ENCODE measurements at places on chromosomes 12 and 14.
A peak's percentile ranks its signal among the peaks of the same experiment; 100 is the strongest.

DNA sequence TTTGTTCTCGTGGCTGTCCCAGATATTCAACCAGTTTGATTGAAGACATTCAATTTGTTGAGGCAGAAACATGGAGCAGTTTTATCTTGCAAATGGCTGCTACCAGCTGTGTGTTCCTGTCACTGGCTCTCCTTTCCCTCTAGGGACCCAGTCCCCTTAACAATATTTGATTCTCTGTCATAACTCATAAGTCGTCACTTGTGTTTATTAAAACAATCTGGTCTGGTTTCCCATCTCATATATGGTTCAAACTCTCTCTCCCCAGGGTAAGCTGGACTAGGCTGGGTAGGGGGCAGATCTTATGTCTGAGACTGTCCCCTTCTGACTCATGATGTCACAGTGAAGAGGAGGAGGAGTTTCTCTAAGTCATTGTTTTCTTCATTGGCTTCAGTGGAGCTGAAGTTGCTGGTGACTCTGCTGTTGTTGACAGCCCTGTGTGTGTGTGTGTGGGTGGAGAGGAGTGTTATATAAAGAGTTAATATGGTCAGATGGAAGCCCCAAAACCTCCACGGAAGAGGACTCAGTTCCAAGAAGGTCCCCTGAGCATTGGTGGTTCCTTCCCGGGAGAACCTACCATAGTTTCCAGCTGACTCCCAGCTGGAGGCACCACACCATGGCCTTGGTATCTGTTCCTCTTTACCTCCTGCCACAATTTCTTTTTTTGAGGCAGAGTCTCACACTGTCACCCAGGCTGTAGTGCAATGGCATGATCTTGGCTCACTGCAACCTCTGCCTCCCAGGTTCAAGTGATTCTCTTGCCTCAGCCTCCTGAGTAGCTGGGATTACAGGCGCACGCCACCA, 16.1 kb upstream of the GNG2 start:
- no peak for DNase-seq

GRCh38 chr14:61747342-61747741, 14.9 kb upstream of the SNAPC1 start:
- DNase-seq, result no peak

DNA sequence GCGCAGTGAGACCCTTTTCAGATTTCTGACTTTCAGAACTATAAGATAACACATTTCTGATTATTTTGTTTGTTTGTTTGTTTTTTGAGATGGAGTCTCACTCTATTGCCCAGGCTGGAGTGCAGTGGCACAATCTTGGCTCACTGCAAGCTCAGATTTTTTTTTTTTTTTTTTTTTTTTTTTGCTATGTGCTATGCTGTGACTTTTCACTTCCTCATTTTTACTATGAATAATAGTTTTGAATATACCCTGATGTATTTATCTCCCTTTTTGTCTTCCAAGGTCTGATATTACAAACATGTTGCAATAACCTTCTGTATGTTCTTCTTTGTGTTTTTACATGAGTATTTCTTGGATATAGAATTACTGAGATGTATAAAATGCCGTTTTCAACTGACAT, 658.7 kb upstream of the SEL1L start:
- no peak for DNase-seq

- peak; percentile 62 for DNase-seq
These were observed 43.8 kb upstream of the NR2C1 start for GRCh38 chr12:95117178-95117599.

GRCh38 chr12:19298836-19299605, 140.3 kb upstream of the AEBP2 start:
- no peak for DNase-seq

- DNase-seq, result no peak
These were observed 73.8 kb upstream of the RIN3 start for GRCh38 chr14:92439537-92440344.

DNA sequence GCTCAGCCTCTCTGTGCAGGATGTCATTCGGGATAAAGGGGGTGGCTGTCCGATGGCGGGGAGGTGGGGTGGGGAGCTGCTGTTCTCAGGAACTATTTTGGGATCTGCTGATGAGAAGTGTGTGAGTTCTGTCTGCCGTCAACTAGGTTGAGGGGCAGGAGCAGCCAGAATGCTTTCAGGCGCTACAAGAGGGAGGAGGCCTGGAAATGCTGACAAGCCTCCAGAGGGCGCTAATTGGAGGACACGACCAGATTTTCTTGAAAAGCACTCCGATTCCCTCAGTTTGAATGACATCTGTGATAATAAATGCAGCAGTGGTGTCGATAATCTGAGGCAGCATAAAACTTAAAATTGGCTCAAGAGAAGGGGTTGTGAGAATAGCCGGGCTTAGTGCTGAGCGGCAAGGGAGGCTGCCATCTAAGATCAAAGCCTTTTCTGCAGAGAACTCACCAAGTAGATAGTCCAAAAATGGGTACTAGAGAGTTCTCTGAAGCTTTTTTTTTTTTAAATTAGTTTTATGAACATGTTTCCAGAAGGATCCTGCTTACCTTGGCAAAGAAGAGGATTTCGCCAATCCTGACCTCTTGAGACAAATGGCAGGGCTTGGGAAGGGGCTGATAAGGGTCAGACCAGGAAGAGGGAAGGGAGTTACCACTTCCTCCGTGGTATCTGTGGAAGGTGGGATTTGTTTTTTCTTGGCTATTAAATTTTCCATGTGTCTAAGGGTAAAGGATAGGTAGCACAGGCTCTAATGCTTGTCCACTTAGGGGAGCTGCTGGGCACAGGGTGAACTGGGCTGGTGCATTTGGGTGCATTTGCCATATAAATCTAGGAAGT, 94.4 kb downstream of the CRACR2A start:
- no peak for DNase-seq

DNA sequence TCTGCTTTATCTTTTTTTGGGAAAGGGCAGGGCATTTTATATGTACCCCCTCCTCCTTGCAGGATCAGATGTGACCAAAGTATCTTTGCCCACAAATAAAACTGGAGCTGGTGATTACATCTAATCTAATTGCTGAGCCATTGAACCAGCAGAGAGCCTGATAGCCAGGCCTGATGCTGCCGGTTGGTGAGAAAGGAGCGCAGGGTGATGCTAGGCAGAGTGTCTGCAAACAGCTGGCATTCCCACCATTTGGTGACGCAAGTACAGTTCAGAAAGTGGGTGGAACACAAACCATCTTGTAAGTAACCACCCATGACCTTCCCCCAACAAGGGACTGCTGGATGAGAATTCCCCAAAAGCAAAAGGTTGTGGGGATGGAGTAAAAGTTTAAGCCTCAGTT, 12.7 kb downstream of the DPPA3 start:
- no peak for DNase-seq

- DNase-seq, result no peak
These were observed 14.1 kb upstream of the OXA1L start for GRCh38 chr14:22752422-22752821.

GRCh38 chr12:104372061-104372720, 68.7 kb downstream of the EID3 start:
- DNase-seq, result no peak

- DNase-seq, result no peak
These were observed 79.1 kb upstream of the EGLN3 start for GRCh38 chr14:34029921-34030334.

DNA sequence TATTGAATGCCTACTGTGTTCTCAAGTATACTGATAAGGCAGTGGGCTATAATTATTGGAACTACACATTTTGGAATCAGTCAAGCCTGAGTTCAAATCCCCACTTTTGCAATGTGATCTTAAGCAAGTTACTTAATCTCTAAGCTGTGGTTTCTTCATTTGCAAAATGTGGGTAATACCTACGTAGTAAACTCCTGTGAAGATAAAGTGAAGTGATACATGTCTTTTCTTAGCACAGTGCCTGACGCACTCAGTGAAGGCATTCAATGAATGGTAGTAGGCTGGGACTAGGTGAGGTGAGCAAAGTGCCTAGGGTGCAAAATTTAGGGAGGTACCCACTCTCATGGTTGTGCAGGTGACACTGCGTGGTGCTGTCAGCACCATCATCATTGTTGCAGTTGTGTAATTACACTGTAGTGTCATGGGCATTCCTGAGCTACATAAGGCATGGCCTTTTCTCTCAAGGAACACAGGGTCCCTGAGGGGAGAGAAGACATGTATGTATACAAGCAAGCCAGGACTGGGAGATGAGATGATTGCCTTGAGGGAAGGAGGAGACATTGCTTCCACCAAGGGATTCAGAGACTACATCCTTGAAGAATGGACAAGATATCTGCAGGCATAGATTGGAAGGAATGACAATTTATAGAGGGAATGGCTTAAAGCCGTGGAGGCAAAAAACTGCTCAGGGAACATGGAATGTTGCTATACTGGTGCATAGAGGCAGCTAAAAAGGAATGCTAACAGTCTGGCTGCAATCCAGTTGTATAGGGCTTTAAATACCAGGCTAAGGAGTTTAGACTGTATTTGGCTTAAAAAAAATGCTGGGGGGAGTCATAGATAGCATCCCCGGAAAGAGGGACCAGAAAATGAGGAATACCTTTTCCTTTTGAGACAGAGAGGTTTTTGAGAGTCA, 129.2 kb upstream of the ARHGAP5 start:
- no peak for DNase-seq

GRCh38 chr12:39620659-39621658, 1.4 kb upstream of the ABCD2 start:
- DNase-seq, result no peak

DNA sequence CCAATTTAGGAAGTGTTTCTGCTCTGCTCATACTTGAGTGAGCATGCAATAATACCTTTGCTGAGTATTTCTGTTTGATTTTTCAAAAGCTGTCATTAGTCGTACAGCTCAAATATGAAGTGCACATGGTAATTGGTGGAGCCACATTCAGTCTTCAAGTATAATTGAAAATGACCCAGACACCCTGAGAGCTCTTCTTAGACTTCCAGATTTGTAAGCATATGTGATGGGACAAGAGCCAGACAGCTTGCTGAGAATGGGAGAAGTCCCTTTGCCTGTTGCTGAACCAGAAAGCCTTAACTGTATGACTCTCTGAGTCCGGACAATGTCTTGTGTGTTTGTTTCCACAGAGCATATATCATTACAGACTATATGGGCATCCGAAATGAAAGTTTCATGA, 307.3 kb downstream of the TMEM117 start:
- no peak for DNase-seq

DNA sequence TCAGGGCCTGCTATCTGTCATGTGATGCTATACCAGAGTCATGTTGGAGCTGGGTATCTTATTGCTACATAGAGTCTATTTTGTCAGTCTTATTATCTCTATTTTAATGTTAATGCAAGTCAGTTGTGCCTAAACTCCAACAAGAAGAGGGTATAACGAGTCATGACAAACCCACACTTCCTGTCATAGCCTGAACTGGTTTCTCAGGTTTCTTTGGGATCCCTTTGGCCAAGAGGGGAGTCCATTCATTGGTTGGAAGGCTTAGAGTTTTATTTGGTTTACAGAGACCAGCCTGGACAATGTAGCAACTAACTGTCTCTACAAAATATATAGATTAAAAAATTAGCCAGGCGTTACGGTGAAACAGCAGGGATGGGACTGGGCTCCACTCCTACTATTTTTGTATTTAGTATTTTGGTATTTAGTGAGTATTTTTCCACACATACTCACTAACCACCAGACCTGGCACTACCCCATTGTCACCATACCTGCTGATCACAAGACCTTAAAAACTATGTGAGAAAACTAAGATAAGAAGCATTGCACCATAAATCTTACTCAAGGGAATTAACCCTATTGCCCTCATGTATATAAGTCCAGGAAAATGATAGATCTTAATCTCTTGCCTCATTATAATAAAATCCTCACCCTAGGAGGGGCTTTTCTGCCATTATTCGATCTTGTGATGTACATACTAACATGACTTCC, 387.5 kb downstream of the IPO8 start:
- no peak for DNase-seq

DNA sequence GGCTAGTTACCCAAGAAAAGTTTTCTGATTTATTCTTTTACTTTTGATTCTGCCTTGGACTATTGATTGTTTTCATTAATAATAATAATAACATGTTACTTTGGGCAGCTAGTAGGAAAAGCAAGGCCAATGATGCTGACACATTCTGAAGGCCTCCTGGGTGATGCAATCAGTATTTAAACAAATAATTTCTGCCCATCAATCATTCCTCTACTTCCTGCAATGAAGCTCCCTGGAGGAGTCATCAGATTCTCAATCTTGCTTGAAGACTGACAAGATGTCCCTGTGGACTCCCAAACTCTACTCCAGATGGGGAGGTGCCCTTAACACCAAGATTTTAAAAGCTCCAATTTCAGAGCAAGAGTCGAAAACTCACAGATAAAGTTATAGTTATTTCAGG, at the start of gene SPX:
Gene SPX (plus strand): TSS at position 244 of the 400 bp plus-strand sequence. CDS start 177 bp downstream, outside the sequence.
- DNase-seq, result no peak

DNA sequence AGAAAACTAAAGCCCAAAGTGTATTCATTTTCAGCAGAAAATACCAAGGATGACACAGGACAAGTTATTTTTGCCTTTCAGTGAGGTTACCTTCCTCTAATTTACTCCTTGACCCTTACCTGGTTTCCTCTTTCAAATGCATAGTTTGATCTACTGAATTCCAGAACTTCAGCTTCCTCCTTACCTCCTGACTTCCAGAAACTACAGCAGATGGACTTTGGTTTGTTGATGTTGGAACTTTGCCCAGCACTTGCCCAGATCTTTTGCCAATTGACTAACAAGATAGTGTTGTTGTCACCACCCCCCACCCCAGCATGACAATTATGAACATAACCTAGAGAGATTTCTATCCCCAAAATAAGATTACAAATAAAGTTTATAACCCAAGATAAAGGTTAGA, 63.2 kb downstream of the NAV3 start:
- DNase-seq, result no peak

GRCh38 chr12:65756956-65757511, 67.2 kb upstream of the HMGA2 start:
- DNase-seq, result peak; percentile 80

GRCh38 chr12:121628037-121628436, 1.7 kb downstream of the ORAI1 start:
- DNase-seq, result no peak

DNA sequence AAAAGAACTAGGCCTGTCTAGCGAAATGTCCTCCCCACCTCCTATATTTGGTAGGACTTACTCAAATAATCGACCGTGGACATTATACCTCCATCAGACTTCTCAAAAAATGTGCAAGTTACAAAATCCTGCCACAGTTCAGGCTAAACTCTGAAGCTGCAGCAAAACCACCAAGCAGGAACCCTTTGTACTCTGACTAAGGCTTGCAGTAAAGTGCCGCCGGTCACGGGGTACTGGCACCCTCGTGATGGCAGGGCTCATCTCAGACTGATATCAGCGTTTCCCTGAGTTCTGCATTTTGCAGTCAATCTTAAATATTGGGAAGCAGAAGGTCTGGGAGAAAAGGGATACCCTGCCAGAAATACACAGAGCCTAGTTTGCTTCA, 17.1 kb downstream of the SLC11A2 start:
- DNase-seq, result no peak

DNA sequence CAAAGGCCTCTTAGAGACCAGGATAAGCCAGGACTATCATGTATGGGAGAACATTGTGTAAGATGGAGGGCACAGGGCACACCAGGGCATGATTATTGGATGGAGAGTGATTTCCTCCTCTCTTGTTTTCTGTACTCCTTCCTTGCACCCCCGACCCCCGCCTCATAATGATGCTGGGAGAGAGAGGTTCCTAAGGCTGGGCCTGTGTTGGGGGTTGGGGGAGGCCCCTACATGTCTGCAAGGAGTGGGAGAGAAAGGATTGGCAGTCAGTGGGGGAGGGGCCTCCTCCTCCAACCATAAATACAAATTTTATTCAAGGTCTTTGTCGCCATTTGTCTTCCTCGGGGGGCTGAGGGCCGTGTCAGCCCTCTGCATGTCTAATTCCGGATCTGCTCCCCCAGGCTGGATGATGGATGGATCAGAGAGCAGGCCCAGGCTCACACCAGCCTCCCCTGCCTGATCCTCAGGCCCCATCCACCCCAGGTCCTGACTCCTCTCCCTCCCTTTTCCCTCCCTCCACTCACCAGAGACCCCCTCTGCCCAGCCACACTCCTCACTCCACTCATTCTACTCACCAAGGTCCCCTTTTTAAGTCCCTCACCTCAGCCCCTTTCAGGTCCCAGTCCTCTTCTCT, 2.0 kb upstream of the C1QL4 start:
- DNase-seq, result no peak

Measured in RCC 7860 (cell line).